Renal cortex interstitium (tissue), 15 donors: ENCODE measurements at places on chromosomes 3 and 15. TPM values are rescaled to one million over a fixed set of nuclear protein-coding genes. Genes with fewer than 3 reads are reported as not detected.

Gene IDH3A
- 52.6 TPM for polyA plus RNA-seq

Gene NR2E3
- 0.34 TPM for polyA plus RNA-seq

DNA sequence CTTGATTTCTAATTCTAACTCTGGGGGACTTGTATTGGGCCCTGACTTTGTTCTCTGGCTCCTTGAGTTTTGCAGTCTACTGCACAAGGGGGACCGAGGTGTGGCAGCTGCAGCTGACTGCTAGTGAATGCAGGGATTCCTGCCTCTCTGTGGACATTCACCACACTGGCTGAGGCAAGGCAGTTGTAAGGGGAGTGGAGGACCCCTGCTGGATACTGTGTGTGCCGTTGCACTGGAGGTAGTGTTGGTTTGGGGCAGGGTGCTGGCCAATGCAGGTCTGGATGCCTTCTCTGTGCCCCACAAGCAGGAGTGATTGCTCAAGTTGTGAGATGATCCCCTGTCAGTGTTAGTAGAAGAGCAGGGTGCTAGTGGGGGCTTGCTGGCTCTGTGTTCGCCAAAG is 626.1 kb downstream of the SQOR start:
- DNase-seq = no peak

Gene PIK3CA
- 28.2 TPM for polyA plus RNA-seq

DNA sequence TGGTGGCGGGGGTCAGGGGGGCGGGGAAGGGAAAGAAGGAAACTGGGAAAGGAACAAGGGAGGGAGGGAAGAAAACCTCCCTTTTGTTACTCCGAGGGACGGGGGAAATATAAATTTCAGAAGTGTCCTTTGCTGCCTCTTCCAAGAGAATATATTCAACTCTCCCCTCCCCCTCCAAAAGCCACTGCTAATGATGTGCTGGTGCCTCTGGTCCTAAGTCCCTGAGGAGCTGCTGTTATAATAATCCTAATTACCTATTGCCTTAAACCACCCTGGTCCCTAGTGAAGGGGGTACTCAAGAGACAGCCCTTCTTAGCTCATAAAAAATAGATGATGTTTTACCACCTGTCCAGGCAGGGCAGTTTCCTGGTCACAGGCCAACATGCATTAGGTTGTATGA is 118.3 kb upstream of the TRIM42 start:
- DNase-seq = no peak

Gene GORASP1
- polyA plus RNA-seq = 66.3 TPM

GRCh38 chr15:65333856-65334255 is 29.4 kb downstream of the RNU5B-1 start:
- no peak for DNase-seq

DNA sequence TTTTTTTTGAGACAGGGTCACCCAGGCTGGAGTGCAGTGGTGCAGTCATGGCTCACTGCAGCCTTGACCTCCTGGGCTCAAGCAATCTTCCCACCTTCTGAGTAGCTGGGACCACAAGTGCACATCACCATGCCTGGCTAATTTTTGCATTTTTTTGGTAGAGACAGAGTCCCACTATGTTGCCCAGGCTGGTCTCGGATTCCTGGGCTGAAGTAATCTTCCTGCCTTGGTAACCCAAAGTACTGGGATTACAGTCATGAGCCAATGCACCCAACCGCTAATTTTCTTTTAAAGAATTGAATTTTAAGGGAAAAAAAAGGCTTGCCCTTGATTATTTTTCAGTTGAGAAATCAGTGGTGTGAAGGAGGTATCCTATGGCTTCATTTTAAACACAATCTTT is 334.0 kb downstream of the SOX2 start:
- no peak for DNase-seq

DNA sequence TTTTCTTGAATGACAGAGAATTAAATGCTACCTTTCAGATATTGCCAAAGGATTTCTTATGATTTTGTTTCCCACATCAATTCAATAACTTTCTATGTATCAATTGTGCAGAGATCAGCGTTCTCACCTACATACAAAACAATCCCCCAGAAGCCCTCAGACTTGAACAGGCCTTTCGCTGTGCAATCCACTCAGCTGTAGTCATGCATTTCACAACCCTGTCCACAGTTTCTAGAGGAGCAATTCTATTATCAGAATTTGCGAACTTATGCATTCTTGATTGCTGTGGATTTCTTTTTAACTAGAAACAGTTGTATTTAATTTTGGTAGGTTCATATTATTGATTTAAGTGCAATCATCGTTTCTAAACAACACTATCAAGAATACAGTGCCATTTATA is 13.7 kb upstream of the ALCAM start:
- no peak for DNase-seq

DNA sequence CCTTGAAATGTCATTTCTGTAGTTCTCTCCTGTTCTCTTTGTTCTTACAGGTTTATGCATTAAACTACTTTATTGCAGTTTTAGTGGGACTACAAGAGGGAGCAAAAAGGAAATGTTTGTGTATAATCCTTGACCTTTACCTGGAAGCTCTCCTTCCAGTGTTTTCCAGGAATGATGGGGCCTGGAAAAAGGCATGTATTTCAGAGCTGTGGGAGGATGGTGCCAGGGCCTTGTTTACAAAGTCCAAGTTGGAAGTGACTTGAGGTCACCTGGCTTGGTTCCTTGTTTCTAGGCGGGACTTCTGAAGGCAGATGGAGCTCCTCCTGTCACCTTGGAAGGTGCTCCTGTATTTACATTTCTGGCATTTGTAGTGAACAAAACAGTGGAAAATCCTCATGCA is 15.1 kb downstream of the ACVR2B start:
- no peak for DNase-seq

GRCh38 chr15:67179411-67179995 is 75.0 kb downstream of the AAGAB start:
- no peak for DNase-seq
